Natural killer cell (primary cell): ENCODE measurements at places on chromosomes 6 and 20. TPM values are rescaled to one million over a fixed set of nuclear protein-coding genes. Genes with fewer than 3 reads are reported as not detected.

The PCK1 gene
- not detected for total RNA-seq

The TEAD3 gene
- 0.39 TPM for total RNA-seq

The LRFN2 gene
- 3.6 TPM for total RNA-seq

The CCN6 gene
- total RNA-seq = not detected

The HLA-DRB1 gene
- total RNA-seq = 123 TPM

The PTCRA gene
- not detected for total RNA-seq

The FNDC1 gene
- not detected for total RNA-seq

The FAM83B gene
- total RNA-seq = not detected

The DEFB132 gene
- not detected for total RNA-seq

The MMP24 gene
- total RNA-seq = 0.18 TPM

The XKR7 gene
- not detected for total RNA-seq

The CBFA2T2 gene
- total RNA-seq = 18.5 TPM

The TMC2 gene
- 0.94 TPM for total RNA-seq

The PET117 gene
- 10.4 TPM for total RNA-seq

The CST9 gene
- not detected for total RNA-seq

The LGSN gene
- total RNA-seq = not detected

The CTCFL gene
- total RNA-seq = not detected

GRCh38 chr6:99282479-99283062 lies 66.9 kb downstream of the FAXC start:
- H3K4me1 ChIP-seq = no peaks in the 10 kb centered on the region
- DNase-seq = no peak
- no peak overlapping the region for H3K27ac ChIP-seq
- H3K27me3 ChIP-seq = no peaks in the 10 kb centered on the region
- H3K4me3 ChIP-seq = no peak overlapping the region

DNA sequence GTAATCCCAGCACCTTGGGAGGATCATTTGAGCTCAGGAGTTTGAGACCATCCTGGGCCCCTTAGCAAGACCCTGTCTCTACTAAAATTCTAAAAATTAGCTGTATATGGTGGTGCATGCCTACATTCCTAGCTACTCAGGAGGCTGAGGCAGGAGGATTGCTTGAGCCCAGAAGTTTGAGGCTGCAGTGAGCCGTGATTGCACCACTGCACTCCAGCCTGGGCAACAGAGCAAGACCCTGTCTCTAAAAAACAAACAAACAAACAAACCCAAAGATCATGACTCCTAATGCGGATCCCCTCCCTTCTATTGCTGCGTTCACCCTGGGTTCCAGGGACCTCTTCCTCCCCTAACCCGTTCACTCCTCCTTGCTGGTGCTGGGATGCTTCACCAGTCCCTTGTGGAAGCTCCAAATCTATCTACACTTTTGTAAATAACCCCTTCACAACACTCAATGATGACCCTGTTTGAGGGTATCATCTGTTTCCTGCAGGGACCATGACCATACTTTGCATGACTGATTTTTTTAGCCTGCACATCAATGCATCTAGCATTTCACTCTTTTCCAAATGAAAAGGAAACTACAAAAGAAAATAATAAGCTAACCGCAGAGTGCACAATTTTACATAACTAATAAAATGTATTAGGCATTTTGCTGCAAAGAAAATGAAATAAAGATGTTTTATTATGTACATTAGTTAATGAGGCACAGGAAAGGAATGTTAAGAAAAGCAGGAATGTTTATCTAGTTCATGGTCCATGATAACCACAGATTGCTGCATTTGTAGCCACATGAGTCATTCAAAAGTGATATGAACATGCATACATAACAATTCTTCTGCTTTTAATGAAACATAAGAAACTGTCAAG lies 30.5 kb upstream of the IPCEF1 start:
- H3K36me3 ChIP-seq = no peaks in the 10 kb centered on the region
- H3K27me3 ChIP-seq = no peaks in the 10 kb centered on the region
- DNase-seq = no peak
- no peak overlapping the region for H3K4me3 ChIP-seq

- no peak overlapping the region for H3K4me3 ChIP-seq
- H3K27ac ChIP-seq = no peak overlapping the region
- no peaks in the 10 kb centered on the region for H3K27me3 ChIP-seq
- no peaks in the 10 kb centered on the region for H3K4me1 ChIP-seq
- no peak for DNase-seq
Measured at GRCh38 chr20:11296951-11297350, 620.7 kb upstream of the BTBD3 start.

- H3K36me3 ChIP-seq = no peaks in the 10 kb centered on the region
- no peak overlapping the region for H3K4me3 ChIP-seq
- no peak overlapping the region for H3K27ac ChIP-seq
- no peaks in the 10 kb centered on the region for H3K27me3 ChIP-seq
- DNase-seq = no peak
Measured at GRCh38 chr6:46217671-46218131, 46.9 kb upstream of the ENPP5 start.

DNA sequence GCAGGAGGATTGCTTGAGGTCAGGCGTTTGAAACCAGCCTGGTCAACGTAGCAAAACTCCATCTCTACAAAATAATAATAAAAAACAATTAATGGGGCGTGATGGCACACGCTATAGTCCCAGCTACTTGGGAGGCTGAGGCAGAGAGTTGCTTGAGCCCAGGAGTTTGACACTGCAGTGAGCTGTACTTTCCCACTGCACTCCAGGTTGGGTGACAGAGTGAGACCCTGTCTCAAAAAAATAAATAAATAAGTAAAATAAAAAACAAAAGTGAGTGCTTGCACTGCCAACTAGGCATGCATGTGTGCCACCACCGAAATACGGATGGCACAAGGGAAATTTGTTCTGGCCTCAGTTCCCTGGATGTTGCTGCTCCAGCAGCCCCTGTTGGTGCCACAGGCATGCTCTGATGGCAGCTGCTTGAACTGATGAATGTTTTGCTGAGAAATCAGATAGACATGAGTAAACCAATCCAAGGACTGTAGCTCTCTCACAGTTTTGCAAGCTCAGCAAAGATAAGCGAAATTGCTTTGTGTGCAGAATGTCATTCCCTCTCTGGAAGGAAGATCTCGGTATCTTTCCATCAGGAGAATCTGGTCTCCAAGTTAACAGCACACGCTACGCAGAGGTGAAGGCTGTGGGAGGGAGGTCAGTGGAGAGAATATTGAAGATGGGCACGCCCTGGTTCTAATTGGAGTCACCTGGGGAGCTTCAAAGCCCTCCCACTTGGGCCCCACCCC lies 188.0 kb upstream of the SLC24A3 start:
- H3K27ac ChIP-seq = no peak overlapping the region
- no peaks in the 10 kb centered on the region for H3K4me1 ChIP-seq
- DNase-seq = no peak
- no peak overlapping the region for H3K4me3 ChIP-seq
- H3K36me3 ChIP-seq = no peaks in the 10 kb centered on the region

- no peaks in the 10 kb centered on the region for H3K27me3 ChIP-seq
- H3K4me3 ChIP-seq = no peak overlapping the region
- H3K27ac ChIP-seq = no peak overlapping the region
- H3K36me3 ChIP-seq = no peaks in the 10 kb centered on the region
- DNase-seq = peak; percentile 88
Measured at GRCh38 chr20:815914-816606, 17.5 kb upstream of the FAM110A start.

- no peak overlapping the region for H3K27ac ChIP-seq
- H3K4me3 ChIP-seq = no peak overlapping the region
- no peaks in the 10 kb centered on the region for H3K27me3 ChIP-seq
- no peaks in the 10 kb centered on the region for H3K36me3 ChIP-seq
Measured at GRCh38 chr20:61849822-61850221, 215.9 kb downstream of the TAF4 start.

DNA sequence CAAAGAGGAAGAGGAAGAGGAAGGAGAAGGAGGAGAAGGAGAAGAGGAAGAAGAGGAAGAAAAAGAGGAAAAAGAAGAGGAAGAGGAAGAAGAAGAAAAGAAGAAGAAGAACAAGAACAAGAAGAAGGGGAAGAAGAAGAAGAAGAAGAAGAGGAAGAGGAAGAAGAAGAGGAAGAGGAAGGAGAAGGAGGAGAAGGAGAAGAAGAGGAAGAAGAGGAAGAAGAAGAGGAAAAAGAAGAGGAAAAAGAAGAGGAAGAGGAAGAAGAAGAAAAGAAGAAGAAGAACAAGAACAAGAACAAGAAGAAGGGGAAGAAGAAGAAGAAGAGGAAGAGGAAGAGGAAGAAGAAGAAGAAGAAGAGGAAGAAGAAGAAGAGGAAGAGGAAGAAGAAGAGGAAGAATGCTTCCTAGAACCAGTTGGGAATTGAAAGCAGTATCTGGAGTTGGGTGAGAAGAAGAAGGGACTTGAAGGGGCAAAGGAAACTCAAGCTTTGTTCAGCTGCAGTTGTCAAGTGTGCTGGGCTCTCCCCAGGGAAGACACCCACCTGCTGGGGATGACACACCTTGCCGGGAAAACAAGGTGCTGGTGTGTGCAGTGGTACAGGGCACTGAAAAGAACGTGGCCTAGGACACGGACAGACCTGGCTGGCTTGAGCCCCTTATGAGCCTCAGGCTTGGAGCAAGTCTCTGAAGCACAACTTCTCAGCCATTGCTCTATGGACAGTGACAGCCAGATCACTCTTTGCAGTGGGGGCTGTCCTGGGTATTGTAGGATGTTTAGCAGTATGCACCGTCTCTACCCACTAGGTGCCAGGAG lies 30.1 kb upstream of the ARFGEF2 start:
- H3K4me1 ChIP-seq = no peaks in the 10 kb centered on the region
- H3K36me3 ChIP-seq = no peaks in the 10 kb centered on the region
- no peak for DNase-seq
- no peak overlapping the region for H3K4me3 ChIP-seq
- H3K27me3 ChIP-seq = no peaks in the 10 kb centered on the region

DNA sequence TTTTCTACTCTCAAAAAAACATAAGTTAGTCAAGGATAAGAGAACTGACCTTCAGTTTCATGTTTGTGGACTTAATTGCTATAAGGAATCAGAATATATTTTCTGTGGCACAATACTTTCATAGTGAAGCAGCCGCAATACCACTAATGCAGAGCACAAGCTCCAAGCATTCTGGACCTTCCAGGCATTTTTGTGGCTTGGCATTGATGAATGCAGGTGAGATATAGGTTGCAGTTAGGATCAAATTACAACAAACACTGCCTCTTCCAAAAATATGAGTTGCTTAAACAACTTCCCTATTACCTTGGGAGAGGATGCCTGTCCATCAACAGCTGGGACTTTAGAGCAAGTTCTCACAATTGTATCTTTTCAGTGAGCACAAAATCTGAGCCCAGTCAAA lies 162.8 kb upstream of the RSPO3 start:
- no peak overlapping the region for H3K4me3 ChIP-seq
- no peaks in the 10 kb centered on the region for H3K4me1 ChIP-seq
- no peaks in the 10 kb centered on the region for H3K27me3 ChIP-seq
- H3K36me3 ChIP-seq = no peaks in the 10 kb centered on the region
- DNase-seq = no peak

DNA sequence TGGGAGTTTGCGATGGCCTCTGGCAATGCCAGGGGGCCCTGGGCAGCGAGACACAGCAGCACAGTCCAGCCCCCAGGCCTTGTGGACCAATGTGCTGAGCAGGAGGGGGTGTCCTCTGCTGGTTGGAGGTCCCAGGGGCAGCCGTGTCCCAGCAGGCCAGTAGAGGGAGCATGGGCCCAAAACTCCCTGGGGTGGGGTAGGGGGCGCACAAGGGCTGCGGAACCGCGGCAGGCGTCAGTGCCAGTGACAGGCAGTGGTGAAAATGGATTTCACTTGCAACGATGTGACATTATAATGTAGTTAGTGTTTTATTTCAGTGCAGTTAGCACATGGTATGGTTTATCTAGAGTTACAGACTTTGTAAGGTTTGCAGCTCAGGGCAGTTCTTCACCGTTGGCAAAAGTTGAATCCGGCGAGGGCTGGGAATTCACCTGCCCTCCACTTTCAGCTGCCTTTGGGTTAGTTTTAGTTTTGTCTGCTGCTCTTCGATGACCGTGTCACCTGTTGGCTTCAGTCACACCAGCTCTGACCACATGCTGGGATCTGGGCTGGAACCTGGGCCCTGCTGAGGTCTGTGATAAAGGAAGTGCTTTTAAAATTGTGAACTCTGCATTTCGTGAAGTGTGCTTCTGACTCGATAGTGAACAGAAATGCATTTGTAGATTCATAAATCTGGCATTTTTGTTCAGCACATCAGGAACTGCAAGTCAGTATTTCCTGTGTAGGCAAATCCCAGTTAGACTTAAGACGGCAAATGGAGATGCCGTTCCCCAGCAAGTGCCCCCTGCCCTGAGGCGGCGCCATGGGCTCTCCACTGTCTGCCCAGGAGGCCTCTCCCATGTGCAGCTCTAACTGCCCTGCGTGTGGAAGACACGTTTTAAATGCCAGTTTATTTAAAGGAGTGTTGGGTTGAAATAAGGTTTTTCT lies 46.8 kb downstream of the PYGB start:
- peaks cover 4% of the 10 kb centered on the region for H3K4me1 ChIP-seq
- peaks cover 17% of the 10 kb centered on the region for H3K36me3 ChIP-seq
- no peak overlapping the region for H3K27ac ChIP-seq
- no peak overlapping the region for H3K4me3 ChIP-seq

DNA sequence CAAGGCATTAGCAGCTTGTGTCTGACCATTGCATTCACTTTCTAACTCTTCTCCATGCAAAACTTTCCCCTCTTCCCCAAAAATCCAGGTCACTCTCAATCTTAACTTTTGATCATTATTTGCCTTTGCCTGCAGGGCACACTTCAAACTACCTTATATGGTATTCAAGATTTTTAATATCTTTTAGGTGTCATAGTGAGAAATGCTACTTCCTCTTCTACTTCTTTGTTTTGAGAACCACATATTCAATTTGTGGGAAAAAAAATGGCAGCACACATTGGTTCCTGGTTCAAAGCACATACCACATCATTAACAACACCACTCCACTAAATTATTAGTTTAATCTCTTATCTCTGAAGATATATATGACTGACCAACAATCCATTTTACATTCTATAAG lies 1267.0 kb upstream of the CITED2 start:
- no peak overlapping the region for H3K27ac ChIP-seq
- no peak for DNase-seq
- no peaks in the 10 kb centered on the region for H3K36me3 ChIP-seq
- no peaks in the 10 kb centered on the region for H3K27me3 ChIP-seq
- H3K4me1 ChIP-seq = no peaks in the 10 kb centered on the region

GRCh38 chr6:151677404-151677803 lies 130.1 kb upstream of the ESR1 start:
- no peak overlapping the region for H3K27ac ChIP-seq
